KBM-7 (cell line): ENCODE measurements at places on chromosomes 7 and 10.
A peak's percentile ranks its signal among the peaks of the same experiment; 100 is the strongest.

DNA sequence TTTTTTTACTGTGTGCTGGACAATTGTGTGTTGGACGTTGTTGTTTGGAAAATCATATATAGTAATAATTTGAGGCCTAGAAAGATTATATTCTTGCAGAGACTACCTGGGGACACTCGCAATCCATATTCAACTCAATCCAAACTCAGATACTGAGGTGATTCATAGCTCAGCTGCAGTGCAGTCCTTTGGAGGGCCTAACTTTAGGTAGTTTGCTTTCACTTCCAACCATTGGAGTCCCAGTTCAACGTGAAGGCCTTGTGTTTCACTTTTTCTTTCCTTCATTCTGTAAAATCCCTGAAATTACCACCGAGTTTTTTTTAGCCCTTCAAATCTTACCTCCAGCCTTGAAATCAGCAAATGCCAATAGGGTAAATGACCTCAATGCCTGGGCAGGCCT lies 32.3 kb downstream of the ATRNL1 start:
- DNase-seq = no peak

- peak; percentile 56 for DNase-seq
Observed at GRCh38 chr7:36726806-36727503, 2.7 kb upstream of the AOAH start.

DNA sequence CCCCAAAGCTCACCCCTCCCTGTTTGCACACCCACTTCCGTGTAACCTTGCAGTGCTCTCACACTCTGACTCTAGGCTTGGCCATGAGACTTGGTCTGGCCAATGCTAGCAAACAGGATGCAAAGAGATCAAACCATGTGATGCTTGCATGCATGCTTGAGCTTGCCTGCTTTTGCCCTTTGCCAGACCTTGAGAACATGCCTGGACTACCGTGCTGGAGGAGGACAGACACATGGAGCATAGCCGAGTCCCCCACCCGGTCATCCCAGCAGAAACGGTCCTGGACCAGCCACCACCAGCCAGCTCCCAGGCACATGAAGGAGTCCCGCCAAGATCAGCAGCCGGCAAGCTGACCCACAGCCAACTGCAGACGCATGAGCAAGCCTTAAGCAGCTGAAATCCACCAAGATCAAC lies 23.4 kb downstream of the PYROXD2 start:
- no peak for DNase-seq

DNA sequence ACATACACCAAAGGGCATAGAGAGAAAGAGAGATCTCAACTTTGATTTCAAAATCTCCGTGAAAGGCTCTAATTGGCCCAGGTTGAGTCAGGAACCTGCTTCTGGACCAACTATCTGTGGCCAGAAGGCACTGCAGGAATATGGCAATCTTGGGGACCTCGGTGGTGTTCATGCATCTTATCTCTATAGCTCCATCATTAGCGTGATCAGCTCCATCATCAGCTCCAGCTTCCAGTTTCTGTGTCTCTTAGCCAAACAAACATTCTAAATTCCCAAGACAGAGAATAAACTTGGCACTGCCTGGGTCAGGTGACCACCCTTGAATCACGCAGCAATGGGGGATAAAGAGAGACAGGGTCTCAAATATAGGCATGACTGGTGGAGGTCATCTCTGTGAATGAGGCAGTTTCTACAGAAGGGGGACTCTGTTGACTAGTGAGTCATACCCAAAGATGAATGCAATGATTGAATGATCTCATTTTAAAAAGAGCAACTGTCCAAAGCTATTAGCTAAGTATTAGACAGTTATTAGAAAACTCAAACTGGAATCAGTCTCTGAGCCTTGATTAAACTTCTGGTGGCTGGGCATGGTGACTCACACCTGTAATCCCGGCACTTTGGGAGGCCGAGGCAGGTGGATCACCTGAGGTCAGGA lies 5.4 kb upstream of the NRF1 start:
- DNase-seq = no peak

- no peak for DNase-seq
Observed at GRCh38 chr10:52245547-52245946, 68.5 kb upstream of the DKK1 start.

DNA sequence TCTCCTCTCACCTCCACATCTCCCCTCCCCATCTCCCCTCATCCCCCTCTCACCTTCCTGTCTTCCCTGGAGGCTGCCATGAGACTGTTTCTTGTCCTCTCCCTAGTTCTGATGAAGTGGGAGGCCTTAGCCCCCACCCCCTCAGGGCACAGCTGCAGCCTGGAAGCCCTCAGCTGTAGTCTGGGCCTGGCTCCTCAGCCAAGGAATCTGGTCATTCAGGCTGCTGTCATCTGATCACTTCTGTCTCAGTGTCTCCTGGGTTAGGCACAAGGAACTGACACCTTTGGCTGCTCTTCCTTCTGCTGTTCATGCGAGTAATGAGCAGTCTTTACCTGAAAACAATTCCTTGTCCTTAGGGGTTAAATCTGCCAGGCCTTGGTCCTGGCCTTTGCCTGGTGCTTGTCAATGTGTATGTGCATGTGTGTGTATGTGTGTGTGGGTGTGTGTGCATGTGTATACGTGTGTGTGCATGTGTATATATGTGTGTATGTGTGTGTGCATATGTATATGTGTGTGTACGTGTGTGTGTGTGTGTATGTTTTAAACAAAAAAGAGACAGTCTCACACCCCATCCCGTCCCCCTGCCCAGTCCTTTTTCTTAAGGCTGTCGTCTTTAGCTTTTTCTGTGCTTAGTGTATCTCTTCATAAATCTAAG lies 153.5 kb upstream of the TMEM72 start:
- DNase-seq = no peak

DNA sequence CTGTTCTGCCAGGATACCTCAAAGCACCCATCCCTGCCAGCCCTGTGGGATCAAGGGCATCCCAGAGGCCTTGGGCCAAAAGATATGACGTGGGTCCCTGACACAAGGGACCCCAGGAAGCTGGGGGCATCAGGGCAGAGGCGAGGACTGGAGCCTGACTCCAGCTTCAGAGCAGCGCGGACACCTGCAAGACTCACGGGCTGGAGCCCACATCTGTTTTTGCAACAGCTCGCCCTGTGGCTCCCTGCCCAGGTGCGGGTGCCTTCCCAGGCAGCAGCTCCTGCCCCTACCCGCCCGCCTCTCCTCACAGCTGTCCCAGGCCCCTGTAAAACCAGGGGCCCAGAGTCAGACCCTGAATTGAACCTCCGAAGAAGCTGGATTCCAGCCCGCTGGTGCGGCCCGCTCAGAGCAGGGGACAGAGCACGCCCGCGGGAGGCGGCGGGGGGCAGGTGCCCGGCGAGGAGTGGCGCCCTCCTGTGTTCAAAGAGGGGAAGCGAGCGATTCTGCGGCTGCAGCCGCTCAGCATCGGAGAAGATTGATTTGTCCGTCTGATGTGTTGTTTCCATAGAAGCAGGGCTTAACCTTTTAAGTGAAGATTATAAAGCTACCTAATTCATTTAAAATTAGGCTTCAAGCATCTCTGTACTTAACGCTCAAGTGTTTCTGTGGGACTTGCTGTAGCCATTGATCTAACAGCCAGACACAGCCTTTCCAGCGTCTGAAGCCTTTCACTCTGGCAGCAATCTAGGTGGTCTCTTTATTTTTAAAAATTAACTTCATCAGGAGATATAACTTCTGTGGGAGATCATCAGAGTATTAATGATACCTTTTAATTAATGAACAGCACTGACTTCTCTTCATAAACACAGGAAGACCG lies 88.4 kb downstream of the BEND7 start:
- peak; percentile 71 for DNase-seq

DNA sequence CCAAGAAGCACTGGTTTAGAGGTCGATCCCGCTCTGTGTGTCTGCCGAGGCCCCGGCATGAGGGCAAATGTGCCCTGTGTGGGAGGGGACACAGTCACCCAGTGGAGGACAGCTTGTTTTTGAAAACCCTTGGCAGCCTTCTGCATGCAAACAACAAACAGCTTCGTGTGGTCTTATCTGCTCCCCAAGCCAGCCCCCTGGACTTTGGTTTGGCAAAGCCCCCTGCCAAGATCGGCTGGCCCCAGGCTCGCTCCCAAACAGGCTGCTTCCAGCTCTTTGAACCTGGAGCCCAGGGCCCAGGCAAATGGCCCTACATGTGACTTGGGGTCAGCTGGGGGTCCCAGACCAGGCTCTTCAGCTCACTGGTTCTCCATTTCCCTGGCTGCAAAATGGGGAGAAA lies 2.9 kb downstream of the ELN start:
- DNase-seq = no peak
